ENCODE measurements at places on chromosomes 4 and X.

- no peak for DNase-seq
Observed at GRCh38 chr4:185820146-185821028, 8.4 kb upstream of the SORBS2 start.

- no peak for DNase-seq
Observed at GRCh38 chrX:130984782-130985181, 73.4 kb upstream of the ARHGAP36 start.

DNA sequence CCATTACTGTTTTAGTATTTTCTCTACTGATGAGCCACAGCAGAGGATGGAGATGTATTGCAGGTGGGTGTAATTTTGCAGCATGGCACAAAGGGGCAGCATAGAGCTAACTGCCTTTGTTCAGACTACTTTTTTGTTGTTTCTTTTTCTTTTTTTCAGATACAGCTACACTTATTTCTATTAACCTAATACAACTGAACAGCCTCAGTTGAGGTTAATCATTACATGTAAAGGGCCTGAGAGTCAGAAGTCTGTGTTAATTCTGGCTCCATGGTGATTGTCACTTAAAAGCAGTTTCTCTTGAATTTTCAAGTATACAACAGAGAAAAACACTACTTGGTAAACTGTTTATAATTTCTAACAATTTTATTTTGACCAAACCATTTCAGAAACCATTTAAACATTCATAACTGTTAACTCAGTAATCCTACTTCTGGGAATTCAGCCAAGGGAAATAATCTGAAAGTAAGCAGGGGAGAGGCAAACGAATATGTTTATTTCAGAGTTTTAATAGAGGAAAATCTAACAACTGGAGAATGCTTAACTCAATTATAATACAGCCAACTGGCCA, 13.9 kb upstream of the PPEF2 start:
- peak; percentile 8 for DNase-seq

DNA sequence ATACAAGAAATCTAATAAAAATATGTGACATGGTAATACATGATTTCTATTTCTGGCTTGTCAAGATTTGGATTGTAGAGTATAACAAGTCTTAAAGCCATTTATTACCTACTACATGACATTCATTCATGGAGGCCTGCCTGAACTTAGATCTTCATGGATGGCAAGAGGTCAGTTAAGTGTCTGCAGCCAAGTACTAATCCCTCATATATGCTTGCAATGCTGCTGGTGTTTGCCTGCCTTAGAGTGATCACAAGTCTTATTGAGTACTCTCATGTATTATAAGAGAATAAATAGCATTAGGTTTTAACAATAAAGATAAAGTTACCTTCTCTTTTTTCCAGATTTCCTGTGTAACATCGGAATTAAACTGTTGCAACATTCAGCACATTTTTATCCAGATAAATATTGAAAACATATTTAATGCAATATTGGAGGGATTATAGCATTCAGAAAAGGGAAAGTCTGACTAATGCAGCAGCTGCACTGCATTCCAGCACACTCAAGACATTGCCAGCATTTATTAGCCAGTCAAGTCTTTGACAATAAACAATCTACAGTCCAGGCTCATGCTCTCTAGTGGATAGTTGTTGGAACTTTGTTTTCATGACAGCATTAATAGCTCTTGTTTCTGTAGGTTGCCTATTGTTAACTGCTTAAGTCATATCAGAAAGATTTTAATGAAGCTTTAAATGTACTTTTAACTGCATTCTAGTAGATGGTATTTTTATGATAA, 737.1 kb downstream of the FAT4 start:
- no peak for DNase-seq

DNA sequence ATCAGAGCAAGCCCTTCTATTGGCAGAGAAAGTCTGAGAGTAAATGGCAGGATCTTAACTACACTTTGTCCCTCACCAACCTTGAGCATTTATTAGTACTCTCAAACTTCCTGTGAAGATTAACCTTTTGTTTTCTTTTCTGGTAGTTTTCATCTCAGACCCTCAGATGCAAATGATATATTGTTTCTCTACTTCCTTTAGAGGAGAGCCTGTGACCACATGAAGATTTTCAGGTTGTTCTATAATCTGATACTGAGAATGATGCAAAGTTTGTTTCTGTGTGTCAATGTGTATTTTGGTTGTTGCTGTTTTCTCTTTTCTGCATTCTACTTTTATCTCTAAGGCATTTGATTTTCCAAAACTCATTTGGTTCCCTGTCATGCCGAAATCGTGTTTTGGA, 165.8 kb upstream of the CYSLTR1 start:
- no peak for DNase-seq

DNA sequence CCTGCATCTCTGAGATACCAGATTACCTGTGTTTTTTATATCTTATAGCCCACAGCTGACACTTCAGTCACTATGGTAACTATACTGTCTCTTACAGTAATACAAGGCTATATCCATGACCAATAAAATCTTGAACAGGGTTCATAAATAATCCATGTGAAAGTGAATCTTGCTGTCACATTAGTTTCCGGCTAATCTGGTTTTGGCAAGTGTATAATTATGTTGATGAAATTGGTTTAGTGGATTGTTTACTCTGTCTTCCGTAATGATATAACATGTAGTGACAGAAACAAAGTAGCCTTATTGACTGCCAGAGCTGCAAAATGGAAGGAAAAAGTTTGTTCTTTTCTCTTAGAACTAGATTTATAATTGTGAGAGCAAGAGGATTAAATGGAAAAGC, 686.6 kb upstream of the PABPC4L start:
- no peak for DNase-seq

DNA sequence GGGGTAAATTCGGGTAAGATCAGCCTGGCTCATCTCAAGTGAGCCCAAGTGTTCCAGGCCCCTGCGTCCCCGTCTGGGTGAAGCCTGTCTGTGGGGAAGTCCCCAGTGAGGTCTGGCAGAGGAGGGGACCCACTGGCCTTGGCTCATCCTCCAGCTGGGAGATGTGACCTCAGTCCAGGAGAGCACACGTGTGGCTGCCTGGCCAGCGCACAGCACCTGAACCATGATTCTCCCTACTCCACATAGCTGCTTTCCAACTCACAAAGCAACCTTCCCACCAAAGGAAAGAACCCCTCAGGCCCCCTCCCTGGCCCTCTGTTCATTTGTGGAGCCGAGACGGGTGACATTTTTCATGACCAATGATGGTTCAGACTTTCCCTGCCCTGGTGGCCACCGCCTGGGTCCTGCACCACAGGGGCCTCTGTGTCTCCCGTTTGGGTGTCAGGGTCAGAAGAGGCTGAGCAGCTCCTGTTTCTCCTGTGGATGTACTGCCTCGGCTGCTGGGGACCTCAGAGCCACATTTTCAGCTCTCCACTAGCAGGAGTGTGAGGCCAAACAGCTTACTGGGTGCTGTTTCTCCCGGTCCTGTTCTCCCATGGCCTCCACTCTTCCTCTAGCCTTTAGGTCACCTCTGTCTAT, 111.4 kb downstream of the CPZ start:
- no peak for DNase-seq

DNA sequence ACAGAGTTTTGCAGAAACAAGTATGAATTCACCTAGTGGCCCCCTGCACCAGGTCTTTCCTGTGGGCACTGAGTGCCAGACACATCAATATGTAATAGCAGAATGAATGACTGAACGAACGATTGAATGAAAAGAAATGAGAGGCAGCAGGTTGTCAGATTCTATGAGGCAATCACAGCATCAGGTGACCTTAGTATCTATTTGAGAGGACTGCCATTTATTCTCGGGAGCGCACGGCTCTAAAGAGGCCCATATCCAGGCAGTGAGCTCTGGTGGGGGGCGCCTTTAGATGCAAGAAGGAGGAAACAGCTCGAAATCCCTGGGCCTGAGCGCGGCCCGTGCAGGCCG, 528 bp upstream of the SLC25A4 start:
- no peak for DNase-seq

- no peak for DNase-seq
Observed at GRCh38 chr4:79042079-79042674, 102.9 kb upstream of the PAQR3 start.

DNA sequence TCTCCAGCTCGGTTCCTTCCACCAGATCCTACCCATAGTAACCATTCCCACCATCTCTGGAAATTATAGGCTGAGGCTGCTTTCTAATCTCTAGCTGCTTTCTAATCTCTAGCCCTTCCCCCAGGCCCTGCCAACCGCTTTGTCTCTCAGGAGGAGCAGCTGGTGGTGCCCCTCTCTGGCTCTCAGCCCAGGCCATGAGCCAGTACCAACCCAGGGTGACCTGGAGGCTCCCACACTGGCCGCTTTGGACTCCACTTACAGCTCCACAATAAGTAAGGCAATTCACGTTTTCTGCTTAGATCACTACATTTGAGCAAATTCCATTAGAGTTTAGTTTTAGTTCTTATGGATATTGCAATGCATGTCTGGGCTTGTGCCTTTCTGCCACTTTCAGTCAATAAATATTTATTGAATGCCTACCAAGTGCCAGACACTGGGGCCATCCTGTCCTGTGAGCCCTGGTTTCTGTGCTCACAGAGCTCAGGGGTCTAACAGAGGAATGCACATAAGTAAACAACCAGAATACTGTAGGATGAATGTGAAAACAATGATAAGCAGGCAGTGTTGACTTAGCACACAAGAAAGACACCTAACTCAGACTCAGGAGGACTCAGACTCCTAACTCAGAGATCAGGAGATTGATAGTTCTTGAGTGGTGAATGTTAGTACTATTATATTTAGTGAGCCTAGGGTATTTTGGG, 38.9 kb downstream of the SMC1A start:
- DNase-seq = no peak

DNA sequence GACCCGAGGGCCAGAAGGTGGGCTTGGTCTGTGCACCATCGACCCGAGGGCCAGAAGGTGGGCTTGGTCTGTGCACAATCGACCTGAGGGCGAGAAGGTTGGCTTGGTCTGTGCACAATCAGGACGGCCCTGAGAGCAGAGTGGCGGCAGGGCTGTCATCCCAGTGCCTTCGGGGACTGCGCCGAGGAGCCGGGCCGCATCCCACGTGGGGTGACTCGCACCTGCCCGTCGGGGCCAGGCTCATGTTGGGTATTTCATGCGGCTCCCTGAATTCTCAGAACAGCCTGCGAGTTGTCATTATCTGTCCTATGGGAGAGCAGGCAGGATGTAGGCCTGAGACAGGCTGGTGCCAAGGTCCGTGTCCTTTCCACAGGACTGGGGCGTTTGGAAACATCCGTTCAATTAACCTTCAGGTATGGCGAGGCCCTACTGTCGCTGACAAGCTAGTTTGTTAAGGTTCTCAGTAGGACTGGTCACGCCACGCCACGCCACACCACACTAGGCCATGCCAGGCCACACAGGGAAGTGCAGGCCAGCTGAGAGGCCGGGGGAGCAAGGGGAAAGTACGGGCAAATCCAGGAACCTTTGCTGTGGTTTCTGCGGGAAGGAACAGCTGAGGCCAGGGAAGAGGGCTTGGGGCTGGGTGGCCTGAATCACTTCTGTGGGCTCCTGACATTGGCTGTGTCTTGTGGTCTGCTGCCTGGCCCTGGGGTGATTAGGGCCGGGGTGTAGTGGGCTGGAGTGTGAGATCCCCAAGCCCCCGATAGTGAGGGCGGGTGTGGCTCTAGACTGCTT, 182.9 kb downstream of the AFAP1 start:
- no peak for DNase-seq

- no peak for DNase-seq
Observed at GRCh38 chr4:71602289-71602900, 181.5 kb downstream of the GC start.

GRCh38 chr4:146495269-146495668, 26.5 kb downstream of the SLC10A7 start:
- no peak for DNase-seq

DNA sequence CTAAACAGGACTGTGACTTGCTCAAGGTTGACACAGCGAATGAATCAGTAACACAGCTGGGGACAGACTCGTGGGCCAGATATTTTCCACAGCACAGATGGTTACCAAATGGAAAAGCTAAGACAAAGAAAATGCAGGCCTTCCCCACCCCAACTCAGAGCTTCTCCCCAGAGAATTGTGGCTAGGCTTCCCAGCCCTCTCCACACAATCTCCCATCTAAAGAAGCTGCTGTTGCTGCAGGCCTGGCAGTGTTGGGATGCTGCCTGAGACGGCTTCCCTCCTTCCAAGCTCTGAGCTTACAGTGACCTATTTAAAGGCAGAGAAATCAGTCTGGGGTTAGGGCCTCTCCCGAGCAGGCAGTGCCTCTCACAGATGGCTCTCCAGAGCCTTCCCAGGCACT, 46.5 kb upstream of the PGRMC1 start:
- no peak for DNase-seq

DNA sequence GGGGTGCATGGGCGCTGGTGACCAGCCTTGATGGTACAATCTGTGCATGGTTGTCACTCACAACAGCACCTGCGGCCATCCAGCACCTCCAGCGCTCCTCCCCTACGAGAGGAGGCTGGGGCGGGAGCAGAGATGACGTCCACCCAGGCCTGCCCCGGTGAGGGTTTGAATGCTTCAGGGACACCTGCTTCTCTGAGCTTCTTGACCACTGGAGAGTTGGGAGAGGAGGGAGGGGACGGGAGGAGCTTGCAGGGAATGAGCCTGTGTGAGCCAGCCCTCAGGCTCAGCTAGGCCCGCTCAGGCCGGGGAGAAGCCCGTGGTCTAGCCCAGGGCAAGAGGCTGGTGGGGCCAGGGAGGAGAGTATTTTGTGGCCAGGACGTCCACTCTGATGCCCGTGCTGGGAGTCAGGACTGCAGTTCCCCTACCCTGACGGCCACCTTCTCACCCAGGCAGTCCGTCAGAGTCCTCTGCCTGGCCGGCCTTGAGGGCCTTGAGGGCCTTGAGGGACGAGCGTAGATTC, 59.2 kb downstream of the CPZ start:
- DNase-seq = no peak

- DNase-seq = no peak
Observed at GRCh38 chr4:646460-646859, 21.1 kb downstream of the PDE6B start.

- no peak for DNase-seq
Observed at GRCh38 chrX:137432609-137433008, 133.3 kb upstream of the ZIC3 start.

- no peak for DNase-seq
Observed at GRCh38 chr4:125956276-125956675, 641.5 kb downstream of the FAT4 start.

- no peak for DNase-seq
Observed at GRCh38 chr4:38055566-38055965, 95.4 kb downstream of the PTTG2 start.

- DNase-seq = no peak
Observed at GRCh38 chrX:70268034-70268433, at the start of gene ARR3. ARR3 (plus strand) TSS chrX:70268334; CDS start chrX:70269386, 1,052 bp downstream.

- DNase-seq = no peak
Observed at GRCh38 chr4:109589119-109589518, 29.1 kb downstream of the MCUB start.

DNA sequence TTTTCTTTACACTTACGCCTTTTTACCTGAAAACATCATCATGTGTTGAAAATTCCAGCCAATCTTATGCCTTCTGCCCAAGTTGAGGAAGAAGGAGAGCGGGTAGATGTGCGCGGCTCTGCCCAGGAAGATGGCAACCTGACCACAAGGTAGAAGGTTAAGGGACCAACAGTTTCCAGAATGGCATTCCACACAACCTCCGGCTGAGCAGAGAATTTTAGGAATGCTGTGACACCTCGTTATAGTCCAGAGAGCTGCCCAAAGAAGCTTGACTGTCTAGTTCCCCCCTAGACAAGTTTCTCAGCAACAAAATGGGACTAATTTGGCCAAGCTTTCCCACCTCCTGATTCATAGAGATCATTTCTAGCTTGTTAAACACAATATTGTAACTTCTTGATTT, 75.1 kb downstream of the CHST7 start:
- DNase-seq = no peak

- DNase-seq = no peak
Observed at GRCh38 chrX:13440176-13440575, 120.3 kb upstream of the ATXN3L start.

- DNase-seq = no peak
Observed at GRCh38 chrX:56986138-56986537, 9.2 kb downstream of the SPIN3 start.

GRCh38 chr4:52076731-52077130, 25.6 kb downstream of the SPATA18 start:
- DNase-seq = no peak
